ENCODE measurements at places on chromosomes 7 and 10. TPM values are rescaled to one million over a fixed set of nuclear protein-coding genes. Genes with fewer than 3 reads are reported as not detected.

The CAV2 gene
- 51.2 TPM for total RNA-seq

The FAM237B gene
- total RNA-seq, result not detected

The RSBN1L gene
- 36.1 TPM for total RNA-seq

The SFMBT2 gene
- 0.25 TPM for total RNA-seq

The CALCR gene
- total RNA-seq, result not detected

The PVRIG gene
- total RNA-seq, result not detected

The IDI2 gene
- total RNA-seq, result not detected

The NUTM2B gene
- total RNA-seq, result 0.09 TPM

The OR2A12 gene
- not detected for total RNA-seq

The HOXA13 gene
- not detected for total RNA-seq

The SPDYE6 gene
- total RNA-seq, result not detected

The PNLIP gene
- not detected for total RNA-seq

The WASHC2A gene
- 192 TPM for total RNA-seq

The CCM2 gene
- 20.0 TPM for total RNA-seq

The CAMK2B gene
- 6.4 TPM for total RNA-seq

The HOXA7 gene
- total RNA-seq, result not detected

The MSMB gene
- not detected for total RNA-seq

The IGF2BP3 gene
- total RNA-seq, result 2.9 TPM

The CCDC172 gene
- total RNA-seq, result not detected

The PRRT4 gene
- 0.27 TPM for total RNA-seq

The TUBB8 gene
- not detected for total RNA-seq

The HOXA6 gene
- not detected for total RNA-seq

The FAM131B gene
- total RNA-seq, result 3.2 TPM

The KIF11 gene
- total RNA-seq, result 4.5 TPM

The GTF2IRD1 gene
- total RNA-seq, result 5.9 TPM

The UTF1 gene
- not detected for total RNA-seq

The CPA2 gene
- not detected for total RNA-seq

The SPDYE18 gene
- total RNA-seq, result not detected

The PODXL gene
- total RNA-seq, result 2.3 TPM

The SNX10 gene
- 2.5 TPM for total RNA-seq

The MYH16 gene
- total RNA-seq, result not detected

The PNLIPRP1 gene
- total RNA-seq, result not detected

The ADCY1 gene
- total RNA-seq, result 0.72 TPM

The MBL2 gene
- total RNA-seq, result not detected

The GBF1 gene
- 52.1 TPM for total RNA-seq

The EXOSC1 gene
- total RNA-seq, result 50.3 TPM

The IFIT1B gene
- total RNA-seq, result not detected

The AKR1C1 gene
- total RNA-seq, result 116 TPM

The GSTO2 gene
- 3.4 TPM for total RNA-seq

The VGF gene
- total RNA-seq, result not detected

The ARL4A gene
- total RNA-seq, result 13.2 TPM

The NOS3 gene
- total RNA-seq, result 4.6 TPM

The CYP3A7 gene
- 0.74 TPM for total RNA-seq

The ZNF485 gene
- 3.8 TPM for total RNA-seq

The HYCC1 gene
- 264 TPM for total RNA-seq

The SLC26A3 gene
- total RNA-seq, result not detected

The OPN1SW gene
- not detected for total RNA-seq

The H2BK1 gene
- not detected for total RNA-seq

The FAM25C gene
- total RNA-seq, result not detected

The RFC2 gene
- total RNA-seq, result 39.0 TPM
